ENCODE measurements at places on chromosomes 3 and 15.

DNA sequence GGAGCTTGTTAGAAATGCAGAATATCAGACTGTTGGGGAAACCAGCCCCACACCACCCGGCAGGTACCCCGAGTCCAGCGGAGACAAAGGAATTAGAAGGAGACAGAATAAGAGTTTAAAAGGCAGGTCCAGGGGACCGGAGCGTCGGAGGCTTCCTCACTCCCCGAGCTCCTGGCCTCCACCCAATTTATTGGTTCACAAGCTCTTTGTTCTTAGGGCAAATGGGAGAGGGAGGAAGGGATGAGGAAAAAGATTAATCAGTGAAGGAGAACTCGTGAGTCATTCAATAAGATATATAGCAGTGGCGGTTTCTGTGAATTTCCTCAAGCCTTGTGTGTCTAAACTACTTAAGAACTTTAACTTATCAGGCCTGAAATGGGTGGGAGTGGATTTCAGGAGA is 32.1 kb upstream of the WDR72 start:
- no peak for DNase-seq

- DNase-seq, result no peak
Measured at GRCh38 chr3:39080026-39080425, 27.4 kb downstream of the GORASP1 start.

DNA sequence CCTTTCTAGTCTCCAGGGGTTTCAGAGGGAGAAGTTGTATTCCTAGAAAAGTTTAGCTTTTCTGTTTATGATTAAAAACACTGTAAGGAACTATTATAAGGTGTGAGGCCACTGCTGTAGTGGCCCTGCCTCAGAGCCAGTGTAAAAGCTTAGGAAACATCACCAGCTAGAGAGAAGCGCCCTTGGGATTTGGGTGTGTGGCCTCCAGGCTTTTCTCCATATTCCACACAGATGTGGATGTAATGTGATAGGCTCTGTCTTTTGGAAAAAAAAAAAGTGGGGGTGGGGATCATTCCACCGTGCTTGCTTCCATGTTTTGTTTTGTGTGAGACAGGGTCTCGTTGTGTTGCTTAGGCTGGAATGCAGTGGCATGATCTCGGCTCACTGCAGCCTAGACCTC is 13.9 kb downstream of the SEC61A1 start:
- DNase-seq, result no peak

- no peak for DNase-seq
Measured at GRCh38 chr3:186311441-186311840, 50.6 kb downstream of the DGKG start.

- DNase-seq, result no peak
Measured at GRCh38 chr15:77816983-77817382, 184.3 kb upstream of the LINGO1 start.

DNA sequence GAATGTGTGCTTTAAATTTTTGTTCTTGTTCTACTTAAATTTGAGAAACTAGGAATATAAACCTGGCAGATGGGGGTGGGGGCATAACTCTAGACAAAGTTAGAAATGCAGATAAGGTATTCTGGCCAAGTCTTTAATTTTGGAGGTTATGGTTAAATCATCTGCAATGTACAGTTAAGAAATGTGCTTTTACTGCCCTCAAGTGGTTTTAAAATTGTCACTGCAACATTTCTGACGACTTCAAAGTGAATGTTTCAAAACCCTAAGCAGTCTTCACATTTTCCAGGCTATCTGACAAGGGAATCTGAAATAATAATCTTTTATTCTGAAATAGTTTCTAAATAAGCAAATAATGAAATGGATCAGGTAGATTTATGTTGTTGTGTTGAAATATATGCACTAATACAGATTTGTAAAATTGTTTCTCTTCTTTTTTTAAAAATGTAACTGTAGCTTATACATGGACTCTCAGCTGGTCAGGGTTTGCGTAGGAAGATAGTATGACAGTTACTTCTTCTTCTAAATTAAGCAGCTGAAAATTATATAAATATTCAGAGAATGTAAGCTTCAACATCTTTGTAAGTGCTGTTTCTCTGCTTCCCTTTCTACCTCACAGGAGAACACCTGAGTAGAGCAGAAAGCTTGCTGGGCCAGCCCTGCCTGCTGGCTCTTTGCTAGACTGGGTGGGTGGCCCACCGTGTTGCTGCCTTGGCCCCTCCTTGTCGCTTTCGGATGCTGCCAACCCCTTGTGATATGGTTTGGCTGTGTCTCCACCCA is 45.0 kb downstream of the SUCNR1 start:
- peak; percentile 49 for DNase-seq

GRCh38 chr3:197353867-197354567 is 55.6 kb upstream of the DLG1 start:
- DNase-seq, result no peak

DNA sequence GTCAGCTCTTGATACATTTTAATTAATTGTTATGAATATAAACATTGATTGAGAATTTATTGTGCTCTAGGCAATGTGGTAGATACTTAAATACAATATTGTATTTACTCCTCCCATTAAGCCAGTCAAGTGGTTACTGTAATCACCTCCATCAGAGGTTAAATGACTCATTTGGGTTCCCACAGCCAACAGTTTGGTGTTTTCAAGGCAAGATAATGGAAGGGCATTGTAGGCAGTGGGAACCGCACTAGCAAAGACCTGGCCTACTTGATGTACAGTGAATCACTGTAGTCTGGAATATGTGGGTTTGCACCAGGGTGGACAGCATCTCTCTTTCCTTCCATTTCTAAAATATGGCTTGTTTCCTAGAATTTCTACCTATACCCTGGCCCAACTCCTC is 127.4 kb downstream of the EDEM1 start:
- DNase-seq, result no peak

GRCh38 chr3:133138017-133138416 is 99.8 kb downstream of the TMEM108 start:
- no peak for DNase-seq

- no peak for DNase-seq
Measured at GRCh38 chr3:37227870-37228549, 53.6 kb upstream of the LRRFIP2 start.

DNA sequence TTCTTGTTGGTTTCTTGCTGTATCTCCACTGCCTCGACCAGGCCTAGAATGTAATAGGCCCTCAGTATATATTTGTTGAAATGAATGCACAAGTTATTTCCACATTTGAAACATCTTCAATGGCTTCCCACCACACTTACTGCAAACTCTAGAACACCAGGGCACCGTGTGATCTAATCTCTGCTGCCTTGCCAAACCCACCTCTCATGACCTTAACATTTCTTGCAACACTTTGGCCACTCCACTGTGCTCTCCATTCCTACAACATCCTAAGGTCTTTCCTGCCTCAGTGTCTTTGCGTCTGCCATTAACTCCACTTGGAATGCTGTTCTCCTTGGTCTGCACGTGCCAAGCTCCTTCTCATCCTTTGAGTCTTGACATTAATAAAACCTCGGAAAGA is 14.1 kb downstream of the FRMD4B start:
- DNase-seq, result no peak

DNA sequence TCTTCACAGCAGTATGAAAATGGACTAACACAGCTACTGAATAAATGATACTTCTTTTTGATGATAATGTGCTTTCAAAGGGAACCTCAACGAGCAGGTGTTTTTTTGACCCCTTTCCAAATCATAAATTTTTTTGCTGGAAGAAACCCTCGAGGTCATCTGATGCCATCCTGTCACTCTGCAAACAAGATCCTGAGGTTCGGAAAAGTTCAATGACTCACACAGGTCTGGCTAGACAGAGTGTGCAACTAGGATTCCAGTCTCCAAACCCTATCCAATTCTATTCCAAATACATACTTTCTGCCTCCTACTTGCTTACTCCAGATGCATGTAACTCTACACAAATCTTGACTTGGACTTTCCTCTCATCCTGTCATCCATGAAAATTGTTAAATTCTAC is 124.7 kb downstream of the NEDD4 start:
- no peak for DNase-seq

DNA sequence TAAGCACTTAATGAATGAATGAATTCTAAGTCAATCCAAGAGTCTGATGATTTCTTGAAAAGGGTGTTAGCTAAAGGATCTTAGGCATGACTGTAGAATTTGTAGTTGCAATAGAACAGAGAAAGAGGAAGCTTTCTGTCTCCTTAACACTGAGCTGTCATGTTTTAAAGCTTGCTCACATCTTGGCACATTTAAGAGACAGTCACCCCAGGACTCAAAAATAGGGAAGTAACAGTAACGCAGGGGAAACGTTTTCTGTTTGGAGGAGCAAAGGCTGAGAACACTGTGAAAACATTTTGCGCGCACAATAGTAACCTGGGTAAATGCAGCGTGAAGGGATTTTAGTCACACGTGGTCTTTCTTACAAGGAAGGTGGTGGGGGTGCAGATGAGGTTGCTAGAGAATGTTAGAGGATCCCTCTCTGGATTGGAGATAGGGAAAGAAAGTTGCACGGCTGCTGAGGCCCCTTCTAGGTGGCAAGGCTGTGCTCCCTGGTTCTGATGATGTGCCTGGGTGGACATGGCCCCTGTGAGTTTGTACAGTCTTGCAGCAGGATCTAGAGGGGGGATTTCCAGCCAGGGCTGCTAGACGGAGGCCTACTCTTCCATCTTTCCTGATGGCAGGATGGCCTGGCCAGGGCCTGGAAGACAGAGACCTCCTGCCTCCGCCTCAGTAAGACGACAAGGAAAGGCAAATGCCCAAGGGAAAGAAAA is 12.0 kb downstream of the STARD5 start:
- DNase-seq, result no peak

DNA sequence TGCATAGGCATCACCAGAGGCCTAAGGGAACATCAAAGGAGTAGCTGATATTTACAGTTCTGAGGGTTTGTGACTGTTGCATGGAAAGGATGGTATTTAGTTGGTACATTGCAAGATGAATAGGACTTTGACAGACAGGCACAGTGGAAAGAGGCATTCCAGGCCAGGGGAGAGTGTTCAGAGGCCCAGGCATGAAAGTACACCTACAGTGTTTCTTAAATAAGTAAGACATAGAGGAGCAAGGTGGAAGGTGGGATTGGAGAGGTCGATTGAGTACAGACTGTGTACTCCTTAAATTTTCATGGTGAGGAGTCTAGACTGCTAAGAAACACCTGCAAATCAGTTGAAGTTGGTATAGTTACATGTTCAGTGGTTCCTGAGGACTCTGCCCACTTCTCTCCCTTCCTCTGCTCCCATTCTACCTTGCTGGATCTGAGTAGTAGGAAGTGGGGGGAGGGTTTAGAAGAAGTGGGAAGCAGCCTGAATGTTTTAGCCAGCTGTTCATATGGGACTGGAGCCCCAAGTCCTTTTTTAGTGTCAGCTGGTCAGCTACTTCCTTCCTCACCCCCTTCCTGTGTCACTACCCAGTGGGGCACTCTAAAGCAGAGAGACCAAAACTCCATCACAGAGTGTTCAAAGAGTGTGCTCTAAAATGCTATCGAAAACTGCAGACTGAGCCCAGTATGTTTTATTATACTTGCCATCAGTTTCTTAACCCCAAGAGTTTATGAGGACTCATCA is 14.0 kb downstream of the KLHL18 start:
- DNase-seq, result no peak

- no peak for DNase-seq
Measured at GRCh38 chr3:20984594-20985205, 766.3 kb downstream of the ZNF385D start.

GRCh38 chr3:185677146-185677829 is 91.2 kb downstream of the SENP2 start:
- no peak for DNase-seq

DNA sequence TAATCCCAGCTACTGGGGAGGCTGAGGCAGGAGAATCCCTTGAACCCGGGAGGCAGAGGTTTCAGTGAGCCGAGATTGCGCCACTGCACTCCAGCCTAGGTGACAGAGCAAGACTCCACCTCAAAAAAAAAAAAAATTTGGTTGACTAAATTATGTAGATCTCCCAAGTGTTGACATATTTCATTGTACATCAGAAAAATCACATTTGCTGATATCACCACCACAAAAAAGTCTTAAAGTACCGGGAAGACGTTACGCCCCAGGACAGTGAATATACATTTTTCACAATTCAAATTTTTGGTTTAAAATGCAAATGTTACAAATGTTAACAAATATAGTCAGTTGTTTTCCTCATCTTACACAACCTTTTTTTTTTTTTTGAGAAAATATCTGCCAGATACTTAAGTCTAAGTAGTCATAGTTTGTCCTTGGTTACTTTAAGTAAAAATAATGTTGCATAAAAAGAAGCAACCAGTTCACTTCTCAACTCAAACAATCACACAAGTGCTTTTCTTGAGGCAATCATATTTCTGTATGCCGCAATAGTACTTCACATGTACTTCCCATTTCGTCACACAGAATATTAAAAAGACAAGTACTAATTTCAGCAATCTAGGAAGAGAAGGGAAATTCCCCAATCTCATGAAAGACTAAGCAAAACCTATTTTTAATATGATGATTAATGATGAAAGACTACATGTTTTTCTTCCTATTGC is 41.0 kb upstream of the TCF12 start:
- no peak for DNase-seq

DNA sequence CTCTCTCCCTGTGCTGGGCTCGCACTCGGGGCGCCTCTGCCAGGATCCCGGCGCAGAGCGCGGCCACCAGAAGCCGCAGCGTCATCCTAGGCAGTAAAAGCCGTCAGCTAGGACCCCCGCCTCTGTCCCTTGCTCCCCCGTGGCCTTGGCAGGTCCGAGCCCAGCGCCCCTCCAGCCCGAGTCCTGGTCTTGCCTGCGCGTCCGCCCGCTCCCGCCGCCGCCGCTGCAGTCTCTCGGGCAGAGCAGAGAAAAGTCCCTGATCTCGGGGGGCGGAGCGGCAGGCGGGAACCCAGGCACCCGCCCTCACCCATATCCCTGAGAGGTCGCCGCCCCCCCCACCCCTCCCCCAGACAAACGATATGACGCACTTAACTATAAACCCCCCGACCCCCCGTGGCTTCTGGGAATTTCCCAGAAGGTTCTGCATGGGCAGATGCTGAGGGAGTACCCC is at the start of gene COL7A1:
Gene COL7A1, minus strand, starts transcription at position 255 of the 451 bp plus-strand sequence. Its CDS starts 170 bp downstream, at position 85.
- DNase-seq, result no peak

DNA sequence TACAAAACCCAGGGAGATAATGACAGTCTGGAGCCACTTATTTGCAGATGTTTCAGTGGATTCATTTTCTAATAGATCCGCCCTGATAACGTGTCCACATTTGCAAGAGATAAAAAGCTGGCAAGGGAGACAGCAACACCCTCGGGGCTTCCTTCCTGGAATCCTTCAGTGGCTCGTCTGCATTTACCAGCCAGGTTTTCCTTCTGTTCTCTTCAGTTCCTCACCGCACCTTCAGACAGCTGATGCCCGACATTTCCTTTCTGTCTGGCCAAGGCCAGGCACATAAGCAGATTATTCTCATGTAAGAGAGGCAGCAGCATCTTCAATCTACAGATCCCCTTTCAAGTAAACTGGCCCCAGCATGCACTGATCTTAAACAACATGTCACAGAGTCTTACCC is 56.2 kb upstream of the SPATA12 start:
- DNase-seq, result peak; percentile 69

All from lower leg skin (tissue), 4 donors.